Occipital lobe (tissue), 3 donors: ENCODE measurements at places on chromosomes 6 and 20. TPM values are rescaled to one million over a fixed set of nuclear protein-coding genes. Genes with fewer than 3 reads are reported as not detected.

The OOEP gene
- total RNA-seq: not detected

DNA sequence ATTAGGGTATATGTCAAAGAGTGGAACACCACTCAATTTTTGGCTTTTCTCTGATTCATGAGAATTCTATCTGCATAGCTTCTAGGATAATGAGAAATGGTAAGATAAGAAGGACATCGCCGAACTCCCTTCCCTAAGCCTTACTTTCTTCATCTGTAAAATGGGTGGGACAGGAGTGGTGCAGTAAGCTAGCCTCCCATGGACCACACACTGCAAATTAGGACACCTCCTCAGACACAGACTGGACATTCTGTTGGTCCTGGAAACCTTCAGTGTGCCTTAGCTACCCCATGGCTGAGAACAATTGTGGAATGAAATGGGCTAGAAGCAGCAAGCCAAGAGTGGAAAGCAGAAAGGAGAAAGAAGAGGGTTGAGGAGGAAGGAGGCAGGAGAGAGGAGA is 89.6 kb downstream of the BMP7 start:
- DNase-seq: no peak

- no peak for DNase-seq
Measured at GRCh38 chr6:136144251-136145023, 105.7 kb downstream of the MTFR2 start.

- no peak for DNase-seq
Measured at GRCh38 chr6:11769811-11770545, 8.6 kb downstream of the ADTRP start.

GRCh38 chr6:44339763-44340625 is 2.5 kb upstream of the SPATS1 start:
- no peak for DNase-seq
